ENCODE measurements at places on chromosomes 1 and 21. TPM values are rescaled to one million over a fixed set of nuclear protein-coding genes. Genes with fewer than 3 reads are reported as not detected.

Gene ATP5PF
- total RNA-seq = 154 TPM

Gene WDTC1
- total RNA-seq = 13.9 TPM

Gene MMP23B
- 15.8 TPM for total RNA-seq

DNA sequence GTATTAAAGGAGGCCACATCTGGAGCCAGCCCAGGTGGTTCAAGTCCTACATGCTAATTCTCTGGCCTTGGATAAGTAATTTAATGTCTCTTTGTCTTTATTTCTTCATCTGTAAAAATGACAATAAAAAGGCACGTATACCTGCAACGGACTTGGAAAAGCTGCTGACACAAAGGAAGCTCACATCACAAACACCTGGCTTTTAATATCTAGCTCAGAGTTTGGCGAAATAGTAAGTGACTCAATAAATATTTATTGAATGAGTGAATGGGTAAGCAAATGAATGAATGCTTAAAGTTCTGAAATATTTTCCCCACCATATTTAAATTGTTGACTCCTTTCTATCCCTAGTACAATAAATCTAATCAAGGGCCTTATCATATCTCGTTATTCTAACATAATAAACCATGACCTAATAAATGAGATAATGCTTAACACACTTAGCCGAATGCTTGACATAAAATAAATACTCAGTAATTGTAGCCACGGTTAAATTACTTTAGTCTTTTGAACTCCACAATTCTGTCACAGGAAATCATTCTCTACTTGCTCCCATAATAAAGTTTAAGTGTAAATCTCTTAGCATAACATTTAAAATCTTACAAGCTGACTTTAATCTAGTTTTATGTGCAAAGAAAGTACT lies 74.7 kb upstream of the PALMD start:
- DNase-seq = no peak

DNA sequence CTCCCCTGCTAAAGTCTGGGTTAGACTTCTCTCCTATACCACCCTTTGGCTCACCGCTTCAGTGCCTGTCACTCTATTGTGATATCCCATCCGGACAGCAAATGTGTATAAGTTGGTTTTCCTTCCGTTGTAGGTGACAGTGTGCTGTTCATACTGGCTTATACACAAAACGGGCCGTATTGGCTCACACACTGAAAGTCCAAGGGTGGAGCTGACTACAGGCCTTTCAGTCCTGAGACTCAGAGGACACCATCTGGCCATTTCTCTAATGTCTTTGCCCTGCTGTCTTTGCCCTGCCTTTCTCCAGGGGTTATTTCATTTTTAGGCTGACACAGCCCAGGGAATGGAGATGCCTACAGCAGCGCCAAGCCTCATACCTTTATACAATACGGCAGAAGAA lies 90.7 kb downstream of the URB2 start:
- DNase-seq = no peak

Data from GM23338 (cell line).